CD4-positive, alpha-beta T cell (primary cell): ENCODE measurements at places on chromosomes 5 and 9. TPM values are rescaled to one million over a fixed set of nuclear protein-coding genes. Genes with fewer than 3 reads are reported as not detected.

The SEC61B gene
- 83.4 TPM for total RNA-seq

The SLC25A51 gene
- total RNA-seq: 13.3 TPM

The SOHLH1 gene
- total RNA-seq: not detected

The DRD1 gene
- total RNA-seq: not detected
